Sciatic nerve (tissue), 2 donors: ENCODE measurements at places on chromosomes 2 and 18. TPM values are rescaled to one million over a fixed set of nuclear protein-coding genes. Genes with fewer than 3 reads are reported as not detected.

SPC25 gene
- 0.36 TPM for total RNA-seq

PTGR3 gene
- total RNA-seq, result 31.6 TPM

METTL4 gene
- total RNA-seq, result 12.4 TPM

OTOS gene
- not detected for total RNA-seq

HOXD8 gene
- 11.9 TPM for total RNA-seq

NOP58 gene
- 66.0 TPM for total RNA-seq

CLEC4F gene
- 1.7 TPM for total RNA-seq

LYPD6 gene
- total RNA-seq, result 10.0 TPM

HADHA gene
- total RNA-seq, result 107 TPM

ANKRD62 gene
- not detected for total RNA-seq

FSHR gene
- total RNA-seq, result not detected

DPP10 gene
- 2.2 TPM for total RNA-seq

GPR155 gene
- total RNA-seq, result 28.7 TPM

PLB1 gene
- 5.5 TPM for total RNA-seq

GEN1 gene
- total RNA-seq, result 3.4 TPM

SCN9A gene
- 25.5 TPM for total RNA-seq

ANO7 gene
- total RNA-seq, result 3.8 TPM

VIT gene
- total RNA-seq, result 67.9 TPM

FBLN7 gene
- 2.3 TPM for total RNA-seq

CNGA3 gene
- not detected for total RNA-seq

SERPINB11 gene
- total RNA-seq, result not detected

KLHL30 gene
- total RNA-seq, result 1.1 TPM

SIX2 gene
- total RNA-seq, result 3.6 TPM

PMAIP1 gene
- 1.2 TPM for total RNA-seq

GALNT5 gene
- 0.80 TPM for total RNA-seq

GLI2 gene
- total RNA-seq, result 14.4 TPM

LYG2 gene
- total RNA-seq, result not detected

NCL gene
- total RNA-seq, result 393 TPM

COBLL1 gene
- total RNA-seq, result 119 TPM

RAB6C gene
- total RNA-seq, result 0.13 TPM

ABCG5 gene
- total RNA-seq, result not detected

DSG2 gene
- 10.8 TPM for total RNA-seq

LINC00305 gene
- not detected for total RNA-seq

YES1 gene
- total RNA-seq, result 31.3 TPM

PAX8 gene
- total RNA-seq, result 1.2 TPM

AMER3 gene
- not detected for total RNA-seq

ZDBF2 gene
- 23.8 TPM for total RNA-seq

TXNDC2 gene
- not detected for total RNA-seq

IGFBP5 gene
- total RNA-seq, result 316 TPM

CAVIN2 gene
- total RNA-seq, result 71.1 TPM

M1AP gene
- 1.1 TPM for total RNA-seq

ATP6V1B1 gene
- total RNA-seq, result 1.3 TPM

KLHL14 gene
- 0.45 TPM for total RNA-seq

KCMF1 gene
- 64.8 TPM for total RNA-seq
